Hematopoietic multipotent progenitor cell treated with erythropoietin and hydrocortisone succinate and interleukin-3 and kit ligand, for 6 days (in vitro differentiated cells): ENCODE measurements at places on chromosomes 7 and 10.

GRCh38 chr10:20105931-20106330 lies 289.7 kb downstream of the PLXDC2 start:
- no peak for DNase-seq

- peak; percentile 16 for DNase-seq
Measured at GRCh38 chr10:128026615-128027300, 99.5 kb downstream of the MKI67 start.

DNA sequence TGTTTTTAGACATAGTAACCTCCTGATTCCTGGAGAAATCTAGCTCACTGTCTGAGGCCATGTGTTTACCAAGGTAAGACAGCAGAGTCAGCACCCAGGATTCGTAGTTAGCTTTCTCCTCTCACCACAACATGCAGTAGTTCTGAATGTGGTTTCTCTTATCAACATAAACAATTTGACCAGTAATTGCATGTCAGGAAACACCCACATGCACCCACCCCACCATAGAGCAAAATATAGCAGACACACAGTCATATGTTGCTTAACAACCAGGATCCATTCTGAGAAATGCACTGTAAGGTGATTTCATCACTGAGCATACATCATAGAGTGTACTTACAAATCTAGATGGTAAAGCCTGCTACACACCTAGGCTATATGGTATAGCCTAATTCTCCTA lies 1004.0 kb downstream of the ANKRD7 start:
- peak; percentile 4 for DNase-seq

GRCh38 chr10:77832238-77832637 lies 94.3 kb downstream of the DLG5 start:
- no peak for DNase-seq

DNA sequence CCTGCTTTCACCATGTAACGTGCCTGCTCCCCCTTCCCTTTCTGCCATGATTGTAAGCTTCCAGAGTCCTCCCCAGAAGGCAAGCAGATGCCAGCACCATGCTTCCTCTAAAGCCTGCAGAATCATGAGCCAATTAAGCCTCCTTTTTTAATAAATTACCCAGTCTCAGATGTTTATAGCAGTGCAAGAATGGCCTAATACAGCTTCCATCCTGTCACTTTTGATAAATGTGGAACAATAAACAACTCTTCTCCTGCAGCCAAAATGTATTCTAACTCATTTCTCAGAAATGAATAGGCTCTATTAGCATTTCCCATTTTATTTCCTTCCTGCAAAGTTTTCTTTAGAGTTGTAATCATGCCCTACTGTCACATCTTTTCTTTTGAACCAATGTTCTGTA lies 43.4 kb downstream of the C7orf25 start:
- no peak for DNase-seq

DNA sequence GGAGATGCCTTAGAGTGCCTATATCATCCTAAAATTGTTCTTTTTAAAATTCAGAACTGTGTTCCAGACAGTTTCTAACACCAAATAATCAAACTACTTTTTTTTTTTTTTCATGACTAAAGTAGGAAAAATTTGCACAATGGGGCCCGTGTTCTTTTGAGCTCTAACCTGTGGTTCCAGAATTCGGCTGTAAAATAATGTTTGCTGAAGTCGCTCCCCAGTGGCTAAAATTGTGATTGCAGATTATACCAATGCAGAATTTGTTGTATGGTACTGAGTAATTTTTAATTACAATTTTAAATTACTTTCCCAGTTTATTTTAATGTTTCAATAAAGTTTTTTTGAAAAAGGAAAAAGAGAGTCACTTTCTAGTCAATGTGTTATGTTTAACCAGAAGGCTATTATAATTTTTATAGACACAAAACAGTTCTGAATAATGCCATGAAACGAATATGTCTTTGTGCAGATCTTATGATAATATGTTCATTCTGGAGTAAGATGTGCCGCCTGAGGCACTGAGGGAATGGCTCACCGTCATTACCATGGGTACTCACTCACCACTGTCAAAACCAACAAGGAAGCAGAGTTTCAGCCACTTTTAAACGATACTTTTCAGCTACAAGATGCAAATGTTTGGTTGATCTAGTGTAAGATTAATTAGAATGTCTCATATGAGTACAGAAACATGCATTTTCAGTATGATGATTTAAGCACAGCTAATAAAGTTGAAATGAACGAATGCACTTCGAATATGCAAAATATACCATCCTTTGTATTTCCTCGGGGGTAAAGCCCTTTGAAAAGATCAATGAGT lies 173.6 kb downstream of the PRKCQ start:
- DNase-seq = peak; percentile 60

- no peak for DNase-seq
Measured at GRCh38 chr10:84543948-84544347, 215.6 kb downstream of the CCSER2 start.

DNA sequence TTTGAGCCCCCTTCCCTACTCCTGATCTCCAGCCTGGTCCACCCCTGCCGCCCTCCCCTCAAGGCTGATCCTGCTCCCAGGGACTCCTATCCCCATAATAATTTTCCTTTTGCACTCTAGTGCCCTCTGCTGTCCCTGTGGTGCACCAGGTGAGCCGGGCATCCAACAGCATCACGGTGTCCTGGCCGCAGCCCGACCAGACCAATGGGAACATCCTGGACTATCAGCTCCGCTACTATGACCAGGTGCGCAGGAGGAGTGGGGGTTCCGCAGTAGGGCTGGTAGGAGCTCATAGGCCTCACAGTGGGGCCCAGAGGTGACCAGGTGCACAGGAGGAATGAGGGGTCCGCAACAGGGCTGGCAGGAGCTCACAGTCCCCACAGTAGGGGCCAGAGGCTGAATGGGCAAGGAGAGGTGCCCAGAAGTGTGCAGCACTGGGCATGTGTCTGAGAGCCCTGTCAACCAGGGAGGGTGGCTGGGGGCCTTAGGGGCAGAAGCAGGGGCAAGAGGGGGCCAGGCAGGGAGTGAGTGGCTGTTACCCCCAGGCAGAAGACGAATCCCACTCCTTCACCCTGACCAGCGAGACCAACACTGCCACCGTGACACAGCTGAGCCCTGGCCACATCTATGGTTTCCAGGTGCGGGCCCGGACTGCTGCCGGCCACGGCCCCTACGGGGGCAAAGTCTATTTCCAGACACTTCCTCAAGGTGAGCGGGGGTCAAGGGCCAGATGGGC lies 11.7 kb downstream of the EPHB6 start:
- peak; percentile 58 for DNase-seq

DNA sequence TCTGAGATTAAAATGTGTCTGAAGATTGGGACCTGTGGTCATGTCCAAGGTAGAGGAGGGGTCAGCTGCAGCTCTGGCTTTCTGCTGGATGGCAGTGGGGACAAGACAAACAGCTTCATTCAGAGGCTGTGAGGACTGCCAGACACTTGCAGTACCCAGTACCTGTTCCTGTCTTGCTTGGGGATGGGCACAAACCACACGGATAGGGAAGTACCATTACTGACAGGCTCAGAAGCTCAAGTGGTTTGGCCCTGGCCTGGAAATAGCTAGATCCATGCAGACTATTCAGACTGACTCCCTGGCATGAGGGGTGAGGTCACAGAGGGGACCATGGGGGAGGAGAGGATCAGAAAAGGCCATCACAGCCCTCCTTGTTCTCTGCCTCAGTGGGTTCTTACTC lies 56.0 kb upstream of the COMTD1 start:
- DNase-seq = no peak

- peak; percentile 64 for DNase-seq
Measured at GRCh38 chr10:88428442-88428841, 154.7 kb downstream of the RNLS start.

DNA sequence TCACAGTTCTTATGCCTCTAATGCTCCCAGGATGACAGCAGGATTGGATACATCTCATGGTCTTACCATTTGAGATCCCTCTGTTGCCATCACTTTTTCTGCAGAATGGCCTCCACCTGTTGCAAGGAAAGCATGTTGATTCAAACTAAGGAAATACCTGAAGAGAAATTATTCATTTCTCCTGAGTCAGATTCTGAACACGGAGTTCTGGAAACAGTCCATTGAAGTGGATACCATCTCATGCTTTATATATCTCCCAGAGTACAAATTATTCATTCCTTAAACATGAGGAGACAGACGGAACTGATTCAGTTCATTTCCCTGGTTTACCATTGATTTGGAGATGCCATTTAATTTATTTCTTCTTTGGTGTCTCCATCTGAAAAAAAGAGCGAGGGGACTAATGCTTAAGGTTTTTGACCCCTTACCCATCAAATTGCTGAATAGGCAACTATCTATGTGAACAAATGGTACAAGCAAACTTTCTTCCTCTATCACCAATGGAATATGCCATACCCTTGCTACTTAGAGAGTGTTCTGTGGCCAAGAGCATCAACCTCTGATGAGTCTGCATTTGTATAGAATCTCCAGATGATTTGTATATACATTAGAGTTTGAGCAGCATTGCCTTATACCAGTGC lies 305.0 kb upstream of the LRGUK start:
- DNase-seq = no peak

DNA sequence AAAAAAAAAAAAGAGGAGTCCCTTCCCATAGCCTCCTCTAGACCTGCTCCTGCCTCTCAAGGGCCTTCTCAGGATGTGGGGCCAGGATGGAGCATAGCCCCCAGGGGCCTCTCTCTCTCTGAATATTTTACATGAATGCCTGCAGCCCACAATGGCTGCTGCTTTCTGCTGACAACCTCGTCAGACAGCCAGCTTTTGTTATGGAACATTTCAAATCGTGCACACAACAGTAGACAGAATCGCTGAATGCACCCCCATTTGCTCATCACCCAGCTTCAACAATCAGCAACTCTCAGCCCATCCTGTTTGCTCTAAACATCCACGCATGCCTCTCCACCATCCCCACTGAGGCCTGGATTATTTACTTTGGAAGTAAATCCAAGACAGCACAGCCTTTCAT lies 5.4 kb downstream of the PLAC9 start:
- DNase-seq = no peak

- peak; percentile 50 for DNase-seq
Measured at GRCh38 chr7:157411580-157411979, 74.8 kb downstream of the DNAJB6 start.

GRCh38 chr10:98417973-98418664 lies 3.1 kb upstream of the PYROXD2 start:
- no peak for DNase-seq

- no peak for DNase-seq
Measured at GRCh38 chr7:34083440-34083839, 178.1 kb downstream of the BMPER start.

DNA sequence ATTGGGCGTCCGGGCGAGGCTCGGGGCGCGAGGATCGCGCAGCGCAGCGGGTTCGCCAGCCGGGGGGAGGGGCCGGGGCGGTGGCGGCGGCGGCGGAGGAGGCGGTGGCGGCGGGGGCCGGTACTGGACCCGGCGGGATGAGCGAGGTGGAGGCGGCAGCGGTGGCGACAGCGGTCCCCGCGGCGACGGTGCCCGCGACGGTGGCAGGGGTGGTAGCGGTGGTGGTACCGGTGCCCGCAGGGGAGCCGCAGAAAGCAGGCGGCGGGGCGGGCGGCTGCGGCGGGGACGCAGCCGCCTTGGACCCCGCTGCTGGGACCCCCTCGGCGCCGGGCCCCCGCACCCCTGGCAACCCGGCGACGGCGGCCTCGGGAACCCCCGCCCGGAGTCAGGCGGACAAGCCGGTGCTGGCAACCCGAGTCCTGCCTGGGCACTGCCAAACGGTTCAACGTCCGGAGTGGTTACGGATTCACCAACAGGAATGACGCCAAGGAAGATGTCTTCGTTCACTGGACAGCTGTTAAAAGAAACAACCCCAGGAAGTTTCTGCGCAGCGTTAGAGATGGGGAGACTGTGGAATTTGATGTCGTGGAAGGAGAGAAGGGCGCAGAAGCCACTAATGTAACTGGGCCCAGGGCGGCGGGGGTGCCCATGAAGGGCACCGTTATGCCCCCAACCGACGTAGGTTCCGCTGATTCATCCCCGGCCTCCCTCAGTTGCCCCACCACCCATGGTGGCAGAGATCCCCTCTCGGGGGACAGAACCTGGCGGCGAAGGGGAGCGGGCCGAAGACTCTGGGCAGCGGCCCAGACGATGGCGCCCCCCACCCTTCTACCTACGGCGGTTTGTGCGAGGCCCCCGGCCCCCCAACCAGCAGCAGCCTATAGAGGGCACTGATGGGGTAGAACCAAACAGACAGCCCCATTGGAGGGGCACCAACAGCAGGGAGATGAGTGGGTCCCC lies 100.3 kb upstream of the CPXM2 start:
- no peak for DNase-seq

DNA sequence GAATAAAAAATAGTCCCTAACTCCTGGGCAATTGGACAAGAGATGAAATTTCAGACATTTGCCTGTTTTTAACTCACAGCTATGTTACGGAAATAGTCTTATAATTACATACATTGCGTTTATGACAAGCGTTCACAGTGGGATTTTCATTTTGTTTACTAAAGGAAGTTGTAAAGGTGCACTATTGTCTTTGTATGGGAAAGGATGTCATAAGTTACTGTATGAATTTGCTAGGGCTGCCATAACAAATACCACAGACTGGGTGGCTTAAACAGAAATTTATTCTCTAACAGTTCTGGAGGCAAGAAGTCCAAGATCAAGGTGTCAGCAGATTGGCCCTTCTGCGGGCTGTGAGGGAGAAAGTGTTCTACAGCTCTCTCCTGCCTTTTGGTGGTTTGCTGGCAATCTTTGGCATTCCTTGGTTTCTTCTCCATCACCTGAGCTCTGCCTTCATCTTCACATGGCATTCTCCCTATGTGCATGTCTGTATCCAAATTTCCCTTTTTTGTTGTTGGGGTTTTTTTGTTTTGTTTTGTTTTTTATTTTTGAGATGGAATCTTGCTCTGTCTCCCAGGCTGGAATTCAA lies 5.6 kb downstream of the NFE2L3 start:
- DNase-seq = no peak

DNA sequence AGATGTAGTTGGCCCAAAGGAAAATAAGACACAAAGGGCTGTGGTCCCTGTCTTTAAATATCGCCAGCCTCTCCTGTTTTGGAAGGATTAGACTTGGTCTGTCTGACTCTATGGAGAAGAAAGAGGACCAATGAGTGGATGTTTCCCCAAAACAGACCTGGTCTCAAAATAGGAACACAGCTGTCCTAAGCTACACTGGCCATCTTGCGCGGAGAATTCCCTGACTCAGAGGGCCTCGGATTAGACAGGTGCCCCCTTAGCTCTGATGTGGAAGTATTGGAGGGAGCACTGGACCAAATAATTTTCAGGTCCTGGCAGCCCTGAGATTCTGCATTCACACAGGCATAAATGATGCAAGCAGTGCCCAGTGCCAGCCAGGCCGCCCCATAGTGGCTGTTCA lies 56.1 kb downstream of the CHST15 start:
- no peak for DNase-seq

DNA sequence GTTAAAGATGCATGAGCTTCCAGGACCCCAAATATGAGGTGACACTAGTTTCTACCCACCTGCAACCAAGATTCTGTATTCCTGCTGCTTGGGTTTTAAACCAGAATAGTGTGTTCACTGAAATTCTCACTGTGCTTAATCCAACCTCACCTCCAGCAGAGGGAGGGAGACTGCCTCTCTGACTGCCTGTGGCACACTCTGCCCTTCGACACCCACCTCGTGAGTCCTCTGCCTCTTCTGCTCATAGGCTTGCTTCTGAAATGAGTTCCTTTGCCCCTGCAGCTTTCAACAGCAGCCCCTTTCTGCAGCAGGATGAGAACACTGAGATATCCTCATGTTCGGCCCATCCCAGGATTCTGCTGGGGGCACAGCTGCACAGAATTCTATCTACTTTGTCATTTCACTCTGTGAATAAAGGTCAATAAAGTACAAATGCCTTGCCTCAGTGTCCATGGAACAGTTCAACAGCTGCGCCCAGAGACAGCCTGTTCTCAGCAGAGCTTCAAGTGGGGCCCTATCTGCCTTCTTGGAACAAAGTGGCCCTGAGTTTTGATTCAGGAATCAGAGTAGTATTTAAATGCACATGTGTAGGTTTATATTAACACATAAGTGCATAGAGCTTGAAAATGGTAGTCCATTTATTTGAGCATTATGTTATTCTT lies 632.5 kb downstream of the TNS3 start:
- DNase-seq = no peak
